ENCODE measurements at places on chromosomes 4 and X.

- DNase-seq: no peak
Measured at GRCh38 chr4:61239250-61239649, 39.1 kb downstream of the ADGRL3 start.

GRCh38 chrX:129637217-129638109 is 17.3 kb downstream of the APLN start:
- DNase-seq: peak; percentile 44

DNA sequence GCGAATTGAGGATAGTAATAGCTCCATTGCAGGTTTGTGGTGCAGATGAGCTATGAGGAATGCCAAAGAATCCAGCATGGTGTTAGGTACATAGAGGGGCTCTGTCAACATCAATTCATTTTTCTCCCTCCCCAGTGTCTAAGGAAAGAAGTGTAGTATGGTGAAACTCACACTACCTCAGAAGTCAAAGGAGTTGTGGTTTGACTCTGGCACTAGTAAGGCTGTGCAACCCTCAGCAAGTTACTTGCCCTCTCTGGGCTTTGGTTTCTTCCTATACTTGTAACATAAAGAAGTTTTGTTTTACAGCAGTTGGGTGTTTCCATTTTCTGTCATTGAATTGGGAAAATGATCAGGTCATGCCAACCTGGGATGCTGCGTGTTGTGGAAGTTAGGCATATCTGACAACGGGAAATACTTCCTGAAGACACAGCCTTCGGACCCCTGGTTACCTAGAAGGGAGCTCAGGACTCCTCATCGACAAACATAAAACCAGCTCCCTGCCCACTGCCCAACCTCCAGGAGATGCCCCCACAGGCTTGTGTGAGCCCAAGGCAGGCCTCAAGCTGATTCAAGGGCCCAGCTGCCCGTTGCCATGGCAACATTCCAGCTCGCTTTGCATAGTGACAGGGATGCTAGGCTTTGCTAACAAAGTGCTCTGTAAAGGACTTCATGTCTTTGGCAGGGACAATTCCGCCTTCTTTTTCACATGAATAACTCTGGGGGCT is 71.4 kb downstream of the RTL5 start:
- DNase-seq: no peak

DNA sequence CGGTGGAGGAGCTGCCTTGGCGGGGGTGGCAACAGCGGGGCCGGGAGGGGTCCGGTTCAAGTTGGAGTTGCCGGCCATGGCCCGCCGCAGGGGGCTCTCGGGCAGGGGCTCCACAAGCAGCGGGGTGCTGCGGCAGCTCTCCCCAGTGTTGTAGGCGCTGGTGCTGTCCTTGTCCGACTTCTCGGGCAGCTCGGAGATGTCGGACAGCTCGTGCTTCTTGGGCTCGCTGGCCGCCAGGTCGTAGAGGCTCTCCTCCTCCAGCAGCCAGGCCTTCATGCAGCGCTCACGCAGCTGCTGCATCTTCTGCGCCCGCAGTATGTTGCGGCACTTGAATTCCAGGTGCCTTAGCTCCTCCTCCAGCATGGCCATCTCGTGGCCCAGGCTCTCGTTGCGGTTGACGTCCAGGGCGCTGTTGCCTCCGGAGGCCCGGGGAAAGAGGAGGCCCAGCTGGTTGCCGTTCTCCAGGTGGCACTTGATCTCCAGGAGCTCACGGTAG is 9.7 kb downstream of the SSR4 start:
- DNase-seq: no peak

DNA sequence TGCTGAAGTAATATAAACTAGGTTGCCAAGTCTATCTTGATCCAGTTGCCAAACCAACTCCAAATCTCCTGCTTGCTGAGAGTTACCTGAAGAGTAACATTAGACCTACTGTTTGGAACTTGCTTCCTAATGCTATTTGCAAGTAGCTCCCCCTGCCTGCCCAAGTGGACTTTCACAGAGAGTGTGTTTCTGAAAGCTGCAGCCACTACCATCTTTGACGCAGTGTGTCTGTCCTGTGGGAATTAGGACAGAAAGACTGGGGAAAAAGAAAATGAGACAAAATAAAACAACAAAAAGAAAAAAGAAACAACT is 195.0 kb upstream of the HS3ST1 start:
- no peak for DNase-seq

- no peak for DNase-seq
Measured at GRCh38 chrX:21781525-21781924, 23.6 kb upstream of the SMPX start.

- DNase-seq: no peak
Measured at GRCh38 chr4:101667348-101667747, 123.2 kb upstream of the BANK1 start.

DNA sequence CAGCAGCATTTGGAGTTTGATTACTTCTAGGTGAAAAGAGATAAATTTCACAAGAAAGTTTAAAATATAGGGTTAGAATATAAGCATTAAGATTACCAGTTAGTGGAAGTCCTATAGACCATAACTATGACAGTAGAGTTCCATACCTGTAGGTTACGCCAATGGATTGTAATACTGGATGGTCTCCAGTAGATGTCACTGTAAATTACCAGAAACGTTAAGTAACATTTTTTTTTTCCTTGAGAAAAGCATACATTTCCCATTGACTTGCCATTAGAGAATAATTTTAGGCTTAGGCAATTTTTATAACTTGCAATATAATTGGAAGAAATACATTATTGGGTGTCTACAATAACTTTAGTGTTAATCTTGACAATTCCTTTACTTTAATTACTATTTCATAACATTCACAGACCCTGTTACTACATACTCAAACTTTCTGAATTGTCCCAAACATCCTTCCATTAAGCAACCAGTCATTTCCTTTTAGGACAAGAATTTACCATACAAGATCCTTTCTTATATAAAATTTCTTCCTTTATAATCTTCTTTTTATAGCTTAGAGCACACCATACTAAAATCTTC is 304.1 kb upstream of the TECRL start:
- no peak for DNase-seq

- no peak for DNase-seq
Measured at GRCh38 chr4:26905172-26905571, 44.5 kb downstream of the STIM2 start.

GRCh38 chr4:63556332-63556731 is 852.9 kb downstream of the TECRL start:
- DNase-seq: no peak

All from activated CD4-positive, CD25-positive, alpha-beta regulatory T cell (primary cell).